ENCODE measurements at places on chromosomes 13 and 19. TPM values are rescaled to one million over a fixed set of nuclear protein-coding genes. Genes with fewer than 3 reads are reported as not detected.

The PRRG2 gene
- 0.89 TPM for total RNA-seq

GRCh38 chr13:34356686-34357434, 538.9 kb downstream of the RFC3 start:
- no peak overlapping the region for H3K4me3 ChIP-seq
- H3K27ac ChIP-seq, result no peak overlapping the region
- H3K36me3 ChIP-seq, result no peaks in the 10 kb centered on the region
- H3K4me1 ChIP-seq, result no peaks in the 10 kb centered on the region

GRCh38 chr19:46480415-46480814, 9.1 kb upstream of the PNMA8A start:
- no peaks in the 10 kb centered on the region for H3K27me3 ChIP-seq
- no peak for DNase-seq
- H3K4me3 ChIP-seq, result no peak overlapping the region
- H3K36me3 ChIP-seq, result no peaks in the 10 kb centered on the region
- H3K4me1 ChIP-seq, result no peaks in the 10 kb centered on the region

GRCh38 chr13:47114030-47114429, 217.2 kb upstream of the HTR2A start:
- no peaks in the 10 kb centered on the region for H3K4me1 ChIP-seq
- no peak overlapping the region for H3K27ac ChIP-seq
- H3K36me3 ChIP-seq, result no peaks in the 10 kb centered on the region
- H3K4me3 ChIP-seq, result no peak overlapping the region

DNA sequence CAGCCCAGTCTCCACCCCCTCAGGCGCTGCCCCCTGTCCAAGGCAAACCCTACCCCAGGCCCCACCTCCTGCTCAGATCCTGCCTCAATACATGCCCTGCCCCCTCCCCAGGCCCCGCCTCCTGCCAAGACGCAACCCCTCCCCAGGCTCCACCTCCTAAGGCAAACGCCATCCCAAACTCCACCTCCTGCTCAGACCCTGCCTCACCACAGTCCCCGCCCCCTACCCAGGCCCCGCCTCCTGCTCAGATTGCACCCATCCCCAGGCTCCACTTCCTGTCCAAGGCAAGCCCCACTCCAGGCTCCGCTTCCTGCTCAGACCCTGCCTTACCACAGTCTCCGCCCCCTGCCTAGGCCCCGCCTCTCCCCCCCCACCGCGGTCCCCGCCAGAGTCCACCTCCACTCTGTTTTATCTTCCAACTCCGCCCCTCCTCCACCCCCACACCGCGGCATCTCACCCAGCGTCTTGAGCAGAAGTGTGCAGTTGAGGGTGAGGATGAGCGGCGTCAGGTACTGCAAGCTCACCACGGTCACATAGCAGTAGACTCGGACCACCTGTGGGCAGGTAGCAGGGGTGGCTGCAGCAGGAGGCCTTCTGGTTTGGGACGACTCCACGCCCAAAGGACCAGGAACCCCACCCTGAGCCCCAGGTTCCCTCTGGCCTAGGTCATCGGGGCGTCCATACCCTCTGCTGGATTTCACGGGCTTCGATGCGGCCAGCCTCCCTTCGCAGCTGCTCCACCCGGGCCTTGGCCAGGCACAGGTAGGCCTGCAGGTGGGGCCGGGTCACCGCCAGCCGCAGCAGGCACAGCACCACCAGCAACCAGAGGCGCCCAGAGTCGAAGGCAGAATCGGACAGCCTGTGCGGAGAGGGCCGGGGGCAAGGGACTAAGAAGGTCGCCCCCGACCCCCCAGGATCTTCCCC, 17.7 kb downstream of the TMEM161A start:
- no peak overlapping the region for H3K27ac ChIP-seq
- H3K4me3 ChIP-seq, result no peak overlapping the region
- no peak for DNase-seq
- no peaks in the 10 kb centered on the region for H3K4me1 ChIP-seq
- peaks cover 57% of the 10 kb centered on the region for H3K36me3 ChIP-seq

DNA sequence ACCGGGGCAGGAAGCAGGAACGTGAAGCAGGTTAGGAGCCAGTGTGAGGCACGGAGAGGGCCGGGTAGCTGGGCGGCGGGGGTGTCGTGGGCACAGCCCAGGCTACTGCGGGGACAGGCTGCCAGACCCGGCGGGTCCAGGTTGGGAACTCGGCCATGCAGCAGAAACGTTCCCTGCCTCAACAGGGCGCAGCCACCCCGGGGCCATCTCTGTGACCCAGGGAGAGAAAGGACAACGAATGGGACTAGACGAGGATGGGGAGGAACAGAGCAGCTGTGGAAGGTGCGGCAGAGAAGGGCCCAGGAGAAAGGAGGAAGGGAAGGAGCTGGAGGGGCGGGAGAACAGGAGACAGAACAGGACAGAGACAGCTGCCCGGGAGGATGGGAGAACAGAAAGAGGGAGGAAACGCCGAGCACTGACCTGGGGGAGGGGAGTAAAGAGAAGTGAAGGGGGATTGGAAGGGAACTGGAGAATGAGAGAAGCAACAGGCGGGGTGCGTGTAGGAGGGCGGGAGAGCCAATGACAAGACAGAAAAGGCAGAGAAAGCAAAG, 12.9 kb upstream of the GARIN5A start:
- H3K27ac ChIP-seq, result peak overlapping the region; percentile 67
- H3K4me3 ChIP-seq, result no peak overlapping the region
- H3K36me3 ChIP-seq, result no peaks in the 10 kb centered on the region
- H3K27me3 ChIP-seq, result no peaks in the 10 kb centered on the region
